ENCODE measurements at places on chromosomes 1 and 21. TPM values are rescaled to one million over a fixed set of nuclear protein-coding genes. Genes with fewer than 3 reads are reported as not detected.

The VSIG8 gene
- not detected for total RNA-seq

The KRTAP13-2 gene
- total RNA-seq: not detected

The CLEC20A gene
- total RNA-seq: not detected

The ZNF670 gene
- total RNA-seq: 5.5 TPM

The SLC6A17 gene
- total RNA-seq: 0.04 TPM

GRCh38 chr1:7089497-7089896 lies 304.2 kb downstream of the CAMTA1 start:
- H3K36me3 ChIP-seq: no peaks in the 10 kb centered on the region
- no peak overlapping the region for H3K27ac ChIP-seq
- H3K4me3 ChIP-seq: no peak overlapping the region
- H3K27me3 ChIP-seq: peaks cover 8% of the 10 kb centered on the region
- no peaks in the 10 kb centered on the region for H3K4me1 ChIP-seq

GRCh38 chr1:1093610-1093943 lies 19.5 kb upstream of the RNF223 start:
- no peaks in the 10 kb centered on the region for H3K4me1 ChIP-seq
- no peaks in the 10 kb centered on the region for H3K27me3 ChIP-seq
- H3K4me3 ChIP-seq: no peak overlapping the region

DNA sequence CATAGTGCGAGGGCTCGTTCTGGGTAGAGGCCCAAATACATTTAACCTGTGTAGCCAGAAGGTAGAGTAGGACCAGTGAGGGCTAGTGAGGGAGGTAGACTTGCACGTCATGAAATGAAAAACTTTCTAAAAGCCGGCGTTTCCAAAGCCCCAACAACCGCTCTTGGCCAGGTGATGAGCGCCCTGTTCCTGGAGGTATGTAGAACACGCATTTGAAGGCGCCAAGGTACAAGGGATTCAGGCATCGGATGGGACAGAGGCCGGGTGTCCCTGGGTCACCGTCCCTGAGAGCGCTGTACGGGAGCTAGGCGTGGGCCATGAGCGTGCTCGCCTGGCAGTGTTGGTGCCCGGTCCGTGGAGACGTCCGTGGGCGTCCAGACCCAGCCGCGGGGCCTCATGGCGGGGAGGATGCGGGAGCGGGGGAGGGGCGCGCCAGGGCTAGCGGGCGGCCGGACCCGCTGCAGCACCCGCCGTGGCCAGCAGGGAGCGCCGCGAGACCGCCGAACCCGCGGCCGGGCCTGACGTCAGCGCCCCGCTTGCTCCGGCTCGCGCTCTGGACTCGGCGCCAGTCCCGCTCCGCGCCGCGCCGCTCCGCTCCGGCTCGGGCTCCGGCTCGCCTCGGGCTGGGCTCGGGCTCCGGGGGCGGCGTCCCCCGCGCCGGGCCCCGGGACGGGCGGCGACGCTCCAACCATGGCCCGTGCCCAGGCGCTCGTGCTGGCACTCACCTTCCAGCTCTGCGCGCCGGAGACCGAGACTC lies at the start of gene PTPRU:
Gene PTPRU, plus strand, starts transcription at position 568 of the 757 bp plus-strand sequence. Its CDS starts 123 bp downstream, at position 691.
- peaks cover 18% of the 10 kb centered on the region for H3K4me1 ChIP-seq
- H3K27me3 ChIP-seq: no peaks in the 10 kb centered on the region
- H3K36me3 ChIP-seq: no peaks in the 10 kb centered on the region
- H3K4me3 ChIP-seq: peak within 1 kb of the TSS; percentile 36

- no peak overlapping the region for H3K4me3 ChIP-seq
- no peak for DNase-seq
- no peaks in the 10 kb centered on the region for H3K4me1 ChIP-seq
- H3K27me3 ChIP-seq: peaks cover 13% of the 10 kb centered on the region
- H3K27ac ChIP-seq: no peak overlapping the region
Measured at GRCh38 chr1:3959361-3959760, 59.3 kb upstream of the C1orf174 start.

All from hepatocyte (in vitro differentiated cells).